ENCODE measurements at places on chromosomes 3 and 15.

DNA sequence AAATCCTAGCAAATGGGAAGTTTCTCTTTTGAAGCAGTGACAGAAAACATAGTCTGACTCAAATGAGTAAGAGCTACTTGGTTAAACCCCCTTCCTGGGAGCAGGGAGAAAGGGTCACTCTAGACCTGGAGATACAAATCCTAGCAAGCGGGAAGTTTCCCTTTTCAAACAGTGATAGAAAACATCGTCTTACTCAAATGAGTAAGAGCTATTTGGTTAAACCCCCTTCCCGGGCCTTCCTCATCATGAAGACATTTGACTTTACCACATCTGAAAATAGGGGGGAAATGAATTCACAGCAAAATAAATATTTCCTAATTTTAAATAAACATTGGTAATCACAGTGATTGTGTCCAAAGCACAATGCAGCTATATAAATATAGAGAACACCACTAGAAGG is 79.2 kb downstream of the FOXB1 start:
- no peak for DNase-seq

DNA sequence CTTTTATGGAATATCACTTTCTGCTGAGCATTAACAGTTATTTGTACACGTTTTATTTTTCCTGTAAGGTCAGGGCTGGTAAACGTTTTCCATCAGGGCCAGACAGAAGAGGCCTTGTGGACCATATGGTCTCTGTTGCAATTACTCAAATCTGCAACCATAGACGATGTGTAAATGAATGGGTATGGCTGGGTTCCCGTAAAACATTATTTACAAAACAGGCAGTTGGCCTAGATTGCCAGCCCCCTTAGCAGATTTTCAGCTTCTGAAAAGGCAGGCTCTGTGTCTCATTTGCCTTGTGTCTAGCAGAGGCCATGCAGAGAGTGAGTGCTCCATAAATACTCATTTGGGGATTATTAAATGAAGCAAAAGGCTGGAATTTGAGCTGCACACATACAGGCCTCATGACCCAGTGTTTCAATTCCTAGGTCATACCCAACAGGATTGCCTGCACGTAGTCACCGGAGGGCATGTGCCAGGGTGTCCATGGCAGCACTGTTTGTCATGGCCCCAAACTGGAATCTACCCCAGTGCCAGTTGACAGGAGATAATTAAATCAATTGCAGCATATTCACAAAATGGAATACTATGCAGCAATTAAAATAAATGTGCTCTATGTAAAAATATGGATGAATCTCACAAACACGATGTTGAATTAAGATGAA is 51.3 kb downstream of the GPD1L start:
- no peak for DNase-seq

GRCh38 chr15:43538091-43538490 is 20.7 kb downstream of the MAP1A start:
- DNase-seq = no peak

- peak; percentile 46 for DNase-seq
These were observed at the start of gene MAGI1 for GRCh38 chr3:66038726-66039589. MAGI1 (minus strand) TSS chr3:66038918; CDS start chr3:66038308, 610 bp downstream.

DNA sequence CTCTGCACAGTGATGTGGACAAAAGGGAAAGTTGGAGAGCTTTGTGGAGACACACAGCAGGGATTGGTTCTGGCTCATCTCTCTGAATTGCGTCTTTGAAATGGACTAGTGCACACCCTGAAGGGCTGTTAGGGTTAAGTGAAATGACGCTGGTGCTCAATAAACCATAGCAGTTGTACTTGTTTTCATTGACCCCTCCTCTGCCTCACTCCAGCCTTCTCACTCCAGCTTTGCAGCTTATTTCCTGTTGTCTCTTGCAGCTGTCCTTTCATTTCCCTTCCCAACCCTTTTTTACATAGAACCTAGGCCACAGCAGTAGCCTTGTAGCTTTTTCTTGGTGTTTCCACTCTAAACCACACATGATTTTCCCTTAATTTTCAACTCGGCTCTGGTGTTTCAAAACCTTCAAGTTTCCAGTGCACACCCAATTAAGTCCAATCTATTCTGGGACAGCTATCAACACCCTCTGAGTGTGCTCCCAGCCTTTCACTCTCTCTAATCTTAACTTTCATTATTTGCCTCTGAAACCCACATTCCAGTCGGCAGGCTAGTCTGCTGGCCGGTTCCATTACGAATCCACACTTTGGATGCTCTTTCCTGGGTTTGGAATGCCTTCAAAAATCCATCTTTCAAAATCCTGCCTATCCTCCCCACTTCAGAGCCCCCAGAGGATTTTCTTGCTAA is 6.4 kb downstream of the C3orf52 start:
- no peak for DNase-seq

DNA sequence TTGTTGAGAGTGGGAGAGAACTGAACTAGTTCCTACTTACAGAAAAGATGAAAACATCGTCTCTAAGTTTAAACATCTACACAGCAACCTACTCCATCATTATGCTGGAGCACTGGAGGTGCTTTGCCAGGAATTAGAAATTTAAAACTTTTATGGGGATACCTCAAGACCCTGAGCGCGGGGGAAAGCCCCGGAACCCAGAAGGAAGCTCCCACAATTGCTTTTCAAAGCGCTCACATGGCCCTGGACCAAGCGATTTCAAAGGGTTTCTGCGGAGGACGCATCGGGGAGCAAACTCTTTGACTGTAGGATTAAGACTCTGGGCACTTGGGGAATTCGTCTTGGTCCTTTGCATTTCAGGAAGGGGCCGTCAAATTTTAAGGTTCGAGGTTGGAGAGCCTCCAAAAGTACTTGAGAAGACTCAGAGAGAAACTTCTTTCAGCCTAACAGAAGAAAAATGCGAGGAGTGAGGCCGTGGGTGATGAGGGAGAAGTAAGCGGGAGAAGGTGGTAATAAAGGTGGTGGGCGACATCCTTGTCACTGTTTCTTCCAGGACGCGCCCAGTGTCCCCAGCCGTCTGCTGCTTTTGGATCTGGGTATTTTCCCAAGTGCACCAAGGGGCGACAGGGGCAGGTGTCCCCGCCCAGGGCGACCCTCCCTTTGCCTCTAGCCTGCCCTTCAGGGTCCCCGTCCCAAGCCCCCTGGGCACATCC is 591 bp downstream of the PROK2 start:
- DNase-seq = no peak

GRCh38 chr3:78926523-78926922 is 841.3 kb downstream of the ROBO1 start:
- DNase-seq = no peak
